G401 (cell line): ENCODE measurements at places on chromosomes 16 and 17.

- DNase-seq: no peak
These were observed 1.6 kb downstream of the USP31 start for GRCh38 chr16:23147666-23148065.

- peak; percentile 1 for DNase-seq
These were observed 26.1 kb downstream of the WNT9B start for GRCh38 chr17:46877466-46877865.

DNA sequence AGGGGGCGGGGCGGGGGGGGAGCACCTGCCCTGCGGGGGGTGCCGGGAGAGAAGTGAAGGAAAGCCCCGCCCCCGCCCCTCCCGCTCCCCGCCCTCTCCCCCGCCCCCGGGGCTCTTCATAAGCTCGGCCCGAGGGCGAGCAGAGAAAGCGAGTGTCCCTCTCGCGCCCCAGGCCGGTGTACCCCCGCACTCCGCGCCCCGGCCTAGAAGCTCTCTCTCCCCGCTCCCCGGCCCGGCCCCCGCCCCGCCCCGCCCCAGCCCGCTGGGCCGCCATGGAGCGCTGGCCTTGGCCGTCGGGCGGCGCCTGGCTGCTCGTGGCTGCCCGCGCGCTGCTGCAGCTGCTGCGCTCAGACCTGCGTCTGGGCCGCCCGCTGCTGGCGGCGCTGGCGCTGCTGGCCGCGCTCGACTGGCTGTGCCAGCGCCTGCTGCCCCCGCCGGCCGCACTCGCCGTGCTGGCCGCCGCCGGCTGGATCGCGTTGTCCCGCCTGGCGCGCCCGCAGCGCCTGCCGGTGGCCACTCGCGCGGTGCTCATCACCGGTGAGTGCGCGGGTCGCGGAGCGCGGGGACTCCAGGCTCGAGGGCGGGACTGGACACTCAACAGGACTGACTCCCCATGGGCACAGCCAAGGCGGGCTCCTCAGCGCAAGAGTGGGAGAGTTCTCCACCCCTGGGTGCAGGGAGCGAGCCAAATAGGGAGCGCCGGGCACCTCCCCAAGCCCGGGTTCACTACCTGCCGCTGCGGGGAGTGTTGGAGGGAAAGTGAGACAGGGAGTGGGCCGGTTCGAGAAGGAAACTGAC is at the start of gene HSD11B2:
Gene HSD11B2 (plus strand): TSS at position 145 of the 798 bp plus-strand sequence. CDS start 128 bp downstream, at position 273.
- DNase-seq: no peak

GRCh38 chr17:68954146-68954896 is 871 bp downstream of the ABCA8 start:
- no peak for DNase-seq

DNA sequence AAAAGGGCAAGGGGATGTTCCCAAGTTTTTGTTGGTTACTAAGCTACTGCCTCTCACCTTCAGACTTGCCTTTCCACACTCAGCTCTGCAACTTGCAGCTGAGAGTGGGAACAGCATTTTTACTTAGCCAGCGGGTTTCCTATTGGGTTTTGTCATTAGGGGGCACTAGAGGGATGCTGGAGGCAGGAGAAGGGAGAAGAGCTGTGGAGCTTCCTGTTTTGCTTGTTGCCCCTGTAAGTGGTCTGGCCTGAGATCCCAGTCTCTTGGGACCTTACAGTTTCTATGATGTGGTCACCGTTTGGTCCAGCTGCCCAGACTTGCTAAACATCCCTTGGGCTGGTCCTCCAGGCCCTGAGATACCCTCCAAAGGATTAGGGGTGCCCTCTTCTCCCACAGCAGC is 209.6 kb upstream of the NLRP1 start:
- DNase-seq: no peak

GRCh38 chr17:12983991-12984884 is 33.6 kb downstream of the ELAC2 start:
- peak; percentile 92 for DNase-seq

DNA sequence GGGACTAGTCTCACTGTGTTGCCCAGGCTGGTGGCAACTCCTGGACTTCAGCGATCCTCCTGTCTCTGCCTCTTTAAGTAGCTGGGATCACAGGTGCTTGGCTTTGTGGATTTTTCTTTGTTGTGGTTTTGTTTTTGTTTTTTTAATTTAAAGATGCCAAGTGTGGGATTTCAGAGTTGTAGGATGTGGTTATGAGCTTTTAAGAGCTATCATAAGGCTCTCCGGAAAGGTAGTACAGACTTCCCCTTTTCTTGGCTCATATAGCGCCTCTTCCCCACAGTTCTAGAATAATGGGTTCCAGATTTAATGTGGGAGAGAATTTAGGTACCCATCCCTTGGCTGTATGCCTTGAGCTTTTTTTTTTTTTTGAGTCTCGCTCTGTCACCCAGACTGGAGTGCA is 17.1 kb downstream of the AKAP1 start:
- no peak for DNase-seq

GRCh38 chr17:50364061-50364458 is 8.9 kb downstream of the MRPL27 start:
- DNase-seq: no peak

DNA sequence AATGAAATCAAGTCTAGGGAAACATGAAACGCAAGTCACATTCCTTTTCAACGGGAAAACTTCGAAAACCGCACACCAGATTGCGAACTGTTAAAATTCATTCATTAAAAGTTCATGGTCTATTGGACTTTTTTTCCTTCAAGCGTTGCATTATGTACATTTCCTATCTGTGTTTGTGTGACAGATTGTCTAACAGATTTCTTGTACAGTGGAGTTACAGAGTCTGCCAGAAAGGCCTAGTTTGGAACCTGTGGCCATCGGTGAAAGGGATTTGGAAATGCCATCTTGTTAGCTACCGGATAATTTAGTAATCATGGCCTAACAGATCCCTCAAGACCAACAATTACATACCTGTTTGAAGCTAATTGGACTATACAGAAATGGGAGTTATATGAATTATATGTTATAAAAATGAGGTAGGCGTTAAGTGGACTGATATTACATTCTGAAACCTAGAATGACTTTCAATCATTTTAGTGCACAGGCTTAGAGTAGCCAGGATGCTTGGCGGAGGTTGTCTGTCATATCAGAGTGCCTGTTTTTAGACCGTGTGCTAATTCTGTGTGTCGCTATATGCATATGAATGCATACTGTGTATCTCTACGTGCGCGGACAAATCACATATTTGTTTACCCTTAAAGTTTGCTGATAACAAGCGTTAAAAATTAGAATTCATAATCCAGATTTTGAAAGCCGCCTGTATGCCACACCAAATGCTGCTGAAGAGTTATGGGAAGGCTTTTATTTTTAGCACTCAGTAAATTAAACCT is 885.4 kb upstream of the RBFOX1 start:
- DNase-seq: peak; percentile 91

- DNase-seq: no peak
These were observed 22.9 kb upstream of the PECAM1 start for GRCh38 chr17:64413513-64413912.

- no peak for DNase-seq
These were observed 7.3 kb downstream of the PROCA1 start for GRCh38 chr17:28704219-28704858.

DNA sequence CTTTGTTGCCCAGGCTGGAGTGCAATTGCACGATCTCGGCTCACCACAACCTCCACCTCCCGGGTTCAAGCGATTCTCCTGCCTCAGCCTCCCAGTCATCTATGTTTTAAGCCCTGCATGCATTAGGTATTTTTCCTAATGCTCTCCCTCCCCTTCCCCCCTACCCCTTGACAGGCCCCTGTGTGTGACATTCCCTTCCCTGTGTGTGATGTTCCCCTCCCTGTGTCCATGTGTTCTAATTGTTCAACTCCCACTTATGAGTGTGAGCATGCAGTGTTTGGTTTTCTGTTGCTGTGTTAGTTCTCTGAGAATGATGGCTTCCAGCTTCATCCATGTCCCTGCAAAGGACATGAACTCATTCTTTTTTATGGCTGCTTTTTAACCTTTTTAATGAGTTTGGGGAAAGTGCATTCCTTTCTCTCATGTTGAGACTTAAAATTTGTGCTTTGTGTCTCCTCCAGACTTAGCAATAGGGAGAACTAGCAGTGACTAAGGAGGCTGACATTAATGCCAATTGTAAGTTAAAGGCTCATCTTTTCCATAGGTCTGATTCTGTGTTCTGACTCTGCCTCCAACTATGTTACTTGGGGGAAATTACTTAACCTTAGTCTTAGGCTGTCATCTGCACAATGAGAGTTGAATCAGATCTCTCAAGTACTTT is 17.7 kb upstream of the PHAF1 start:
- no peak for DNase-seq

DNA sequence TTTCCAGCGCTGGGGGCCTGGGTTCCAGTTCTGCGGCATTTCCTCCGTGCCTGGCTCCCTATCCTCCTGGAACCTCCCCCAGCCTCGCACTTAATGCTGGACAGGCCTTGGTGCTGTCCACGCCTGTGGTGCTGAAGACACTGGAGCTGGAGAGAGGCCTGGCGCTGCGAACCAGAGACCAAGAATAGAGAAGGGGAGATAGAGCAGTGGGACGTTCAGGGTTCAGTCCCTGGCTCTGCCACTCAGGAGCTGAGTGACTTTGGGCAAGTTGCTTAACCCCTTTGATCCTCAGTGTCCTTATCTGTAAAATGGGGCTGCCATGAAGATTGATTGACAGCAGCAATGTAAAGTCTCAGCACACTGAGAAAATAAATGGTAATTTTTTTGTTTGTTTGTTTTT is 11.9 kb downstream of the SBK1 start:
- DNase-seq: no peak

DNA sequence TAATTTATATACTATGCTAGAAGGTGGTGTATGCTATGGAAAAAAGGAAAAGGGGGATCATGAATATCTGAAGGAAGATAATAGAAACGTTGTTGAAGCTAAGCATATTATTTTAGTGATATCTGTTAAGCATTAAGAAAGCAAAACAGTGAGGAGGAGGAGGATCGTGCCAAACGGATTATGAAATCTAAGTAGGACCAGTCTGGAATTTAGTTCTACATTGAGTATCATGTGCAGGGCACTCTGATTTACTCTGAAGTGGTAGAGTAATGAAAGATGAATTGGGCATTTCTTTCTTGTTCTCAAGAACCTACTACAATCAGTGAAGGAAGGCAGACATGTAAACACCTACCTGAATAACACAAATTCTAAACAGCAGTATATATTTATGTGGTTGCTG is 195.3 kb downstream of the CYB561 start:
- DNase-seq: no peak

DNA sequence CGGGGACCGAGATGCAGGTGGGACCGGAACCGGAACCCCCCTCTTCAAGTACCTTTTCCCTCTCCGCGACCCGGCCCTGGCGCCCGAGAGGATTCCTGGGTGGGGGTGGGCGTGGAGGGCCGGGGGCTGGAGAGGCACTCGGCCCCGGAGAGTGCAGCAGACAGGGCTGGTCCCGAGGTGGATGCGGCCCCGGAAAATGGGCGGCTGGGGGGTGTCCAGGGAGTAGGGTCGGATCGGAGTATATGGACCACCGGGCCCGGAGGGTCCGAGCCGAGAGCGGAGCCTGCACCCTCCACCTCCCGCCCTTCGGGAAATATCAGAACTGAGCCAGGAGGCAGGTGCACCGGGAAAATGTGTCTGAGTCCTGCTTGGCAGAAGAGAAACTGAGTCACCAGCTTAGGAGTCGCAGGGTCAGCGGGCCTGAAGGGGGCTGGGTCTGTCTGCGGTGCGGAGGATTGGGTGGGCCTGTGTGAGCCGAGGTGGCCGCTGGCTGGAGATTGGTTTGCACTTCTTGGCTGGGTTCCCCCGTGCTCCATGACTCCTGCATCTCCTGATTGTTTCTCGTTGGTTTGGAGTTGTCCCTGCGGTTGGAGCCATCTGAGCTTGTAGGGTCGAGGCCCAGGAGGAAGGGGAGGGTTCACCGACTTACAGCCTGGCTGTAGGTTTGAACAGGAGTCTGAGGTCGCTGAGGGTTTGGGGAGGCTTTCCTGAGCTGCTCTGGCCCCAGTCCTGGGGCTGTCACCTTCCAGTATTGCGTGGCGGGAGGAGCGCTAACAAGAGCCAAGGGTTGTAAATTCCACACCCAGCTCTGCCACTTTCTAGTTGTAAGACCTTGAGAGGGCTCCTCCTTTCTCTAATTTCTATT is 518 bp downstream of the SH2B1 start:
- DNase-seq: peak; percentile 37

DNA sequence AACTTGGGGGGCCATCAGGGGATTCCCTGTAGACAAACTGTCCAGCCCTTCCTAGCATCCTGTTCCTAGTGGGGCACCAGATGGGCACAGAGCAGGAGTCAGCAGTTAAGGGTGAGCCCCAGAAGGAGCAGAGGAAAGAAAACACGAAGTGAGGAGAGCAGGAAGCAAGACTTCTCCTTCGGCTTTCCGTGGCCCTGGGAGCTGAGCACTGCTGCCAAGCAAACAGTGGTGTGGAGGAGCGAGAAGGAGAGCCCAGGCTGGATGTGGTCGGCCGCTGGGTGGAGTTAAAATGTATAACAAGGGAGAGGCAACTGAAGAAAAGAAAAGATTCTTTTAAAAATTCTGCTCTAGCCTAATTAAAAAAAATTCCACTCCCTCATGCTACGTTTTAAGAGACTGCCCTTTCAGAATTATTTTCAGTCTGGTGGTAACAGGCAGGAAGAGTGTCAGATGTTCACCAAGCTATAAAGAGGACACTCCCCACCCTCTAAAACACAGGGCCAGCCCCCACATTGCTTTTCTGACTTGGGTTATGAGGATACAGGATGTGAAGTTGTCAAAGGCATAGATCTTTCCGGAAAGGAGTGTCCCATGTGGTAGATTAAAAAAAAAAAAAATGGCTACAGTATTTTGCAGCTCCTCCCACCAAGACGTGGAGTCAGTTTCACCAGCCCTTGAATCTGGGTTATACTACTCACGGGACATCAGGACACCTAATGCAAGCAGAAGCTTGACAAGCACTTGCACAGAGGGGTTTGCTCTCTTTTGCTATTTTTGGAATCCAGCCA is 74.9 kb upstream of the ZFHX3 start:
- DNase-seq: no peak

- no peak for DNase-seq
These were observed 2.4 kb downstream of the ARHGDIA start for GRCh38 chr17:81868674-81869220.

DNA sequence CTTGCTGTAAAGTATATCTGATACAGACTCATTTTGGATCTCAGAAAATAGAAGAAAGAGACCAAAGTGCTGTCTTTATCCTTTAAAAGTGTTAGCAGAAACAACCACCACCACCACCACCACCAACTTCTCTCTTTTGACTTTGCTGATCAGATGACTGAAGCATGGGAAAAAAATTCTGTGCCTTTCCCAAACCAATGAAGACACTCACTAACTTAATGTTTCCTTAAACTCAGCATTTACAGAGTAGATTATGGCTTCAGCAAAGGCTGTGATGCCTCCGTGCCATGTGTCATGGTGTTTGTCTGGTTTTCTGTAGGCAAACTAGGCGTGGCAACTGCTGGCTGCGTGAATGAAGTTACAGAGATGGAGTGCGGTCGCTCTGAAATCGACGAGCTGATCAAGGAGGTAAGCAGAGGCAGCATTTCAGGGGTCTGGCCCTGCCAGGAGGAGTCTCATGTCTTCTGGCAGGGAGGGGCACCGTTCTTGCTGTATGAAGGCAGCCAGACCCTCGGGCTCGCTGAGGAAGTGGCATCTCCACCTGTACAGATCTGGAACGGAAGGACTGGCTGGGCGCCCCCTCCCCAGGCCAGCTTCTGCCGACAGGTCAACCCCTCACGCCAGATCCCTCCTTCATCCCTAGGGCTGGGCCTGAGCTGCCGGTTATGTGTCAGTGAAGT is 12.4 kb downstream of the IRF8 start:
- DNase-seq: no peak

- no peak for DNase-seq
These were observed 8.8 kb upstream of the TANGO6 start for GRCh38 chr16:68834550-68834949.
